ENCODE measurements at places on chromosomes 1 and 21. TPM values are rescaled to one million over a fixed set of nuclear protein-coding genes. Genes with fewer than 3 reads are reported as not detected.
A peak's percentile ranks its signal among the peaks of the same experiment; 100 is the strongest.

DNA sequence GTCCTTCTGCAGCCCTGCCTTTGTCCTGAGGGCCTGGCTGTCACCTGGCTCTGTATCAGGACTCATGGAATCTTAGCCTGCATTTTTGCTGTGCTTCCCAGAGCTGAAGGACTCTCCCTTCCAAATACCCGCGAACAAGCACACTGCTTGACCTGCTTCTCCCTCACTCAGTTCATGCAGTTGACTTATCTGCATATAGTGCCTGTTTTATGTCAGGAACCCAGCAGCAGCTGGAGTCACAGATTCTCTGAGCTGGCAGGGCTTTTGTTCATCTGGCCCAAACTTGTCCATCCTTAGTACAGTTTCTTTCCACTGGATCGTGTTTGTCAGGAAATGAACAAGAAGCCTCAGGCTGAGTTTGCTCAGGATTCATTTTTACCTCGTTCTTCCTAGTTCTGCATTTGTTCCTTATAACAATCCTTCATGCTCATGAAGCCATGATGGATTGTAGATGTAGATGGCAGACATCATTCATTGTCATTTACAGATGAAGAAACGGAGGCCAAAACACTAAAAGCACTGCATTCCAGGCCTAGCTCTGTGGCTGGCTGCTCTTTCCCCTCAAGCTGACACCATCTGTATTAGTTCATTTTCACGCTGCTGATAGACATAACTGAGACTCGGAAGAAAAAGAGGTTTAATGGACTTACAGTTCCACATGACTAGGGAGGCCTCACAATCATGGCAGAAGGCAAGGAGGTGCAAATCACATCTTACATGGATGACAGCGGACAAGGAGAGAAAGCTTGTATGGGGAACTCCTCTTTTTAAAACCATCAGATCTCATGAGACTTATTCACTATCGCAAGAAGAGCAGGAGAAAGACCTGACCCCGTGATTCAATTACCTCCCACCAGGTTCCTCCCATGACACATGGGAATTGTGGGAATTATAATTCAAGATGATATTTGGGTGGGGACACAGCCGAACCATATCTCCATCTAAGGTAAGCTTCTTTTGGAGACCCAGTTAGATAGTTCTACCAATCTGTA lies 150.9 kb downstream of the HIVEP3 start:
- DNase-seq = peak; percentile 86

DNA sequence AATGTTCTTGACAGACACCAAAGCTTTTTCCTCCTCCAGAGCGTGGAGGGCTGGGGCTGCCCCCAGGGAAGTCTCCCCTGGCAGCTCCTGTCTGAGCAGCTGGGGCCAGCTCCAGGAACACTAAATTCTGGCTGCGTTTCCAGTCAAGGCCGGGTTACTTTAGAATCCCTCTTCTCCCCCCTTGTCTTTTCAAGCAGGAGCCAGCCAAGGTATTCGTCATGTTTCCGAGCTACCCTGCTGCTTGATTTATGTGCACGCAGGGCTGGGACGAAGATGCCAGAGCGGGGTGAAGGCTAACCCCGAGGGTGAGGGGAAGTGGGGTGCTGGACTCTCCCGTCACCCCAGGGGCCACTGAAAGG lies 68.1 kb upstream of the ANGPTL1 start:
- DNase-seq = peak; percentile 89

GRCh38 chr1:234231061-234231892 lies 142.0 kb upstream of the COA6 start:
- no peak for DNase-seq

- no peak for DNase-seq
These were observed 16.2 kb upstream of the DISC1 start for GRCh38 chr1:231610388-231610787.

The LORICRIN gene
- not detected for total RNA-seq

GRCh38 chr1:171355727-171356126 lies 41.7 kb downstream of the FMO4 start:
- DNase-seq = peak; percentile 62

DNA sequence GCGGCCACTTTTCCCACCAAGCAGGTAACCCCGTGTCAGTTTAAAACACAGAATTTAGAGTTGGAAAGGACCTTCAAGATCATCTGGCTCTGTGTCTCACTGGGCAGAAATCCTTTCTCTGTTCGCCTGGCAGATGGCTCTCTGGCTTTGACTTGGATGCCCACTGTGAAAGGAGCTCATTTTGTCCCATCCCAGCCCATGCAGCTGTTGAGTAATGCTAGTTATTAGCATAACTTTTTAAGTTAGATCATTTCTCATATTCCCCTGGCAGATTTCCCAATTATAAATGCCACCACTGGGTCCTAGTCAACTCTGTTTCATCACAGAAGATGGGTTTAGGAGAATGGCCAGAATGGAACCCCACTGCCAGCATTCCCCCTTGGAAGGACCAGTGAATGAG lies 55.9 kb downstream of the SLC35F3 start:
- no peak for DNase-seq

DNA sequence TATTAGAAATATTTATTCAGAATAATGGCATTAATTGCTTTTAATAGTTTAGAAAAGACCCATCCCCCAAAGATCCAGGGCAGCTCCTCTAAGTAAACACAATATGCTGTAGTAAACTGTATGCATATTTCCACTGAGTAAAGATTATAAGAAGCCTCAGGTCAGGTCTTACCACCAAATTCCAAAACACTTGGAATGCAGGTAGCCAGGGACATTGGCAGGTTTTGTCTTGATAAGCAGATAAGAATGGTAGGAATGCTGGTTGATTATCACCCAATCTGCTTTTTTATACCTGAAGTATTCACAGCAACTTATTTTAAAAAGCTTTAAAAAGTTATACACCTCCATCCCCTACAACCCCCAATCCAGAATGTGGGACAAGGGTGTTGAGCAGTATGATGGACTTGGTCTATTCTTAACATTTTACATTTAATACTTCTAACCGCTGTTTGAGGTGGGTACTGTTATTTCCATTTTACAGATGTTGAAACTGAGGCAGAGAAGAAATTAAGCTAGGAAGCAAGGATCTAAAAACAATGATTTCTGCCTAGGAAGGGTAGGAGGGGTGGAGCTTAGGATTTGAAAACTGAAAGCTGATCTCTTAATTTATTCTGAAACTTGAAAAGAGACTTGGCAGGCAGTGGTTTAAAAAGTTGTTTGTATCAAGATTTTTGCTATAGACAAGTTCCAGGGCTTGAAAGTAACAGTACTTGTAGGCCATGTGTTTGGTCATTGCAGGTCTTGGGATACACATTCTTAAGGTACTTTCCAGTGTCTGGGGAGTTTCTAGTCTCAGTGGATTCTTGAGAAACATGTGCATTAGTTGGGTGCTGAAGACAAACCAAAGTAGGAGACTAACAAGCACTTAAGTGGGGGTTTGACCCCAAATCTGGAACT lies 15.6 kb upstream of the THEM4 start:
- DNase-seq = no peak

All from fibroblast of the aortic adventitia (primary cell).